NCI-H1930 (cell line): ENCODE measurements at places on chromosomes 7 and 10.

DNA sequence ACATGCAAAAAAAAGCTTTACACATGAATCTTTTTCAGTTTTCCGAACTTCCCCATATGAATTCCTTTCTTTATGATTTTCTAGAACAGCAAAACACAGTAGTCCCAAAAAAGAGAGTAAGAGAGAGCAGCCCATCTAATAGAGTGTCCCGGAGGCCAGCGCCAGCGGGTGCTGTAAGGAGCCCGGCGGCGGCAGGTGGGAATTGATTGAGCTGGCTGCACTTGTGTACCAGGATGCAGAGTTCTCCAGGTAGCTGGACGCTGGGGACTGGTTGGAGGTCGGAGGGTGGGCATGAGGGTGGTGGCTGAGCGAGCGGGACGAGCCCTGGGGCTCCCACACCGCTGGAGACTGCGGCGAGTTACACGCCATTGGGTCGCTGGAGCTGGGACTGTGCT, 4.0 kb downstream of the DLX5 start:
- peak; percentile 41 for DNase-seq

DNA sequence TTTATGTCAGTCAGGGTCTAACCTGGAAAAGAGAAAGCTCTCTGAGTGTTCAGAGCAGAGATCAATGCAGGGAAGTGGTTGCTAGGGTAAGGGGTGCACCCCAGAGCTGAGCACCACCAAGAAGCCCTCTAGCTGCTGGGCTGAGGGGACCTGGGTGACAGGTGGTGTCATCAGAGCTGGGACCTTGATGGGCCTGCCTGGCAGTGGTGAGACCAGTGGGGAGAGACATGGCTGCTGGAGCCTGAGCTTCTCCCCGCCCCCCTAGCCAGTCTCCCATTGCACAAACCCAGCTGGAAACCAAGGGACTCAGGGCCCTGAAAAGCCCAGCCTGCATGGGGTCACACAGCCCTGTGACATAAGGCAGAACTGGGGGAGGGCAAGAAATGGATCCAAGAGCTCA, 49.1 kb upstream of the OSBPL3 start:
- no peak for DNase-seq

GRCh38 chr7:24019841-24020240, 264.1 kb upstream of the NPY start:
- no peak for DNase-seq

GRCh38 chr10:100436255-100436654, 26.6 kb upstream of the WNT8B start:
- no peak for DNase-seq

GRCh38 chr10:54587971-54588370, 213.1 kb downstream of the PCDH15 start:
- no peak for DNase-seq

DNA sequence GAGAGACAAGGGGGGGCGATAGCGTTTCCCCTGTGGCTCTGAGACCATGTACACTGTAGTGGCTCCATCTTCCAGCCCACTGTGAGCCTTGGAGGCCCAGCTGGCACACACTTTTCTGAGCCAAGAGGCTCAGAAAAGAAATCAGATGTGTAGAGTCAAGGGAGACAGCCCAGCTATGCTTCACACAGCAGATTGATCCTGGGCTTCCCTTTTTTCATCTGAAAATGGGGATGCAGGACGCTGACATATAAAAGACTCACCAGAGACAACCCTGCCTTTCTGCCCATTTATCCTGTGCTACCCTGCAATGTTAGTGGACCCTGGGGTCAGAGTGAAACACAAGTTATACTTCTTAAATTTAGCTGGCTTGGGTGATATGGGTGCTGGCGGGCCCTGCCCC, 14.3 kb downstream of the TMEM273 start:
- no peak for DNase-seq
